ENCODE measurements at places on chromosomes 3 and 15.

DNA sequence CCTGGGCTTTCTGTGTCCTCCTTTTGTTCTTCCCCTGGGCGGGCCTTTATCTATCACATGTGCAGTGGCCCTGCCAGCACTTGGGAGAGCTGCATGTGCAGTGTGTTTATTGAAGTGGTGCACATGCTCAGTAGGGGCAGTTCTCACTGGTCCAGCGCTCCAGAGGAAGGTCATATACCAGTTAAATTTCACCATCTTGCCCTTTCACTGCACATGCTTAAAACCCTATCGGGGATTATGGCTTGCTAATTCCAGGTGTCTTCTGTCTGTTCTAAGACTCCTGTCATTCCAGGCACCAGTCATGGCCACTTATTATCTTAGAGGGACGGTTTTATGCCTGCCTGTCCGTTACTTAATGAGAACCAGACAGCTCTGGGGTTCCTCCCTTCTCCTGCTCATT is 52.2 kb downstream of the ROPN1B start:
- no peak for DNase-seq

- DNase-seq, result no peak
Observed at GRCh38 chr3:54283470-54283869, 161.1 kb downstream of the CACNA2D3 start.

DNA sequence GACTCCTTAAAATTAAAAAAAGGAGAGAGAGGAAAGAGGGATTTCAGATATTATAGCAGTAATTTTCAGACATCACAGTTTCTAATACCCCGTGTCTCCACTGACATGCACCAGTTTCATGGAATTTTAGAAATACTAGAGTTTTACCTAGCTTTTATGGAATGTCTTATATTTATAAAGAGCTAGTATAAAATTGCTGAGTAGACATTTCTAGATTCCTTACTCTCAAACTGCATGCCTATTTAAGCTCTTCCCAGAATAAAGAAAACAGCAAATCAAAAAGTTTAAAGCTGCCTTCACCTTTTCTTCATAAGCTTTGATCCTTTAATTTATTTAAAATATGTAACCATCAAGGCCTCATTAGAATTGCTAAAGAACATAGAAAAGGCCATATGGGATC is 247.4 kb upstream of the IL12A start:
- no peak for DNase-seq

DNA sequence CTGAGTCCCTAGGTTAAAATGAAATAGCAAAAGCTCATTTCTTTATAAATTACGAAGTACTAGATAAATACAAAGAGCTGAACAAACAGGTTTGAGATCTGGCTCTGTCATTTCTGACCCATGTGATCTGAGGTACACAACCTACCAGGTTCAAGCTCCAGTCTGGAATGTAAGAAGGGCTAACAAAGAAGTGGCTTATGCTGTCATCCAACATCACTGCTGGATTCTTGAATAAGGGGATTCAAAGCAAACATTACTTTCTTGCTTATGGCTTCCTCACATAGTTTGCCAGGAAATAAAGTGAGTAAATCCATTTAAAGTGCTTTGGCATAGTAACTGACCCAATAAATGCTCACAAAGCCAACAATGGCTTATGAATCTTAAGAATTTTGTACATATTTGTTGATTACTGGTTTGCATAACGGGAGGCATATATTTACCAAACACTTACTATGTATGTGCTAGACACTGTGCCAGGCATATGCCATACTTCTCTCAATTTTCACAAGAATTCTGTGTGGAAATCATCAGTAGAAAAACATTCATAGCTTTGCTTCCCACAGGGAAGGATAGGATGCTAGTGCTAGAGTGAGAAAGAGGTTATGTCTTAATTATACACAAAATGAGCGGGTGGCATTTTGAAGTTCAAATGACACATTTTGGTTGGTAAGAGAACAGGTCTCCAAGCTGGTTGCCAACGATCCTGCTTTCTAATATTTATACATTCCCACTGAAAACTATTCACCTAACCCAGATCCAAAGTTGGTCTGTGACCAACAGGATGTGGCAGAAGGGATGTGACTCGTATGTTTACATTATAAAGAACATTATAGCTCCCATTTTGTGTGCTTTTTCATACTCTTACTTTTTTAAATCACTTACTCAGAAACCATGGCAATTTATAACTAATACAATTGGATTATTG is 38.7 kb upstream of the CSPG5 start:
- DNase-seq, result peak; percentile 45

- DNase-seq, result no peak
Observed at GRCh38 chr3:192897005-192897404, 20.7 kb downstream of the MB21D2 start.

GRCh38 chr3:155572085-155572484 is 172.8 kb downstream of the PLCH1 start:
- DNase-seq, result peak; percentile 54

- no peak for DNase-seq
Observed at GRCh38 chr3:159731254-159731653, 257.4 kb upstream of the IL12A start.

- DNase-seq, result no peak
Observed at GRCh38 chr15:77406846-77407245, 13.1 kb downstream of the PEAK1 start.

- DNase-seq, result no peak
Observed at GRCh38 chr3:157247391-157247790, 87.4 kb upstream of the CCNL1 start.

DNA sequence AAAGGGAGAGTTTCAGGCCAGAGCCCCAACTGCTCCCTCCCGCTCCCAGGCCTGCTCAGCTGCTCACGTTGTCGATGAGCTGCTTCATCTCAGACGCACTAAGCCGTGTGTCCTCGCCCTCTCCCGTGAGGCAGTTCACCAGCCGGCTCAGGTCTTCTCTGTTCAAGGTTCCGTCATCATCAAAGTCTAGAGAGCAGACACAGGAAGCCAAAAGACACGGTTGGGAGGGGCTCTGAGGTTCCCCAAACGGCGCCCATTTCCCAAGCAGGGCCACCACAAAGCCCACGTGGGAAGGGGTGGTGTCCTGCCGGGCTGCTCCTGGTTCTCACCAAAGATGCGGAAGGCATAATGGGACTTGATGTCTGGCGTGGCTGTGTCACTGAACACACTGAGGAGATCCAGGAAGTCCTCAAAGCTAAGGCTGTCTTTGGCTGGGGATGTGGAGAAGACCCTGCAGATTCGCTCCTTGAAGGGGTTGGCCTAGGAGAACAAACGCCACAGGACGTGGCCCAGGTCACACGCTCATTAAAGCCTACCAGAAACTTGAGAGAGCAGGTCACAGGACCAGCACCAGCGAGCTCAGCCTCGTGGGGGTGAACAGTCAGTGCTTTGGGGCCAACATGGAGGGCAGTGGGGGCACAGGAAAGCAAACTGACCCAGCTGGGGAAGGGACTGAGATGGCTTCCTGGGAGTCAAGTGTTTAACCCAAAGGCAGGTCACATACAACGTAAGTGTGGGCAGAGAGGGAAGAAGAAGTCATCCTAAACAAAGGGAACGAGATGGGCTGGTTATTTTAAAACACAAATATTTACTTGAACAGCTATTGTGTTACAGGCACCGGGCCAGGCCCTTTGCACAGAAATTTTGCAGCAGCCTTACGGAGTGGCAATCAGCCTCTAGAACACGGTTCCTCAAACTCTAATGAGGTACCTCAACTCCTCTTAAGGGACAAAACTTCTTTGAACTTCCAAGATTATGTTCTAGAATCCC is 2.4 kb downstream of the CIB1 start:
- no peak for DNase-seq

GRCh38 chr3:109175411-109175810 is 38.9 kb downstream of the C3orf85 start:
- peak; percentile 5 for DNase-seq

GRCh38 chr15:69657626-69658025 is 205.0 kb downstream of the RPLP1 start:
- no peak for DNase-seq

DNA sequence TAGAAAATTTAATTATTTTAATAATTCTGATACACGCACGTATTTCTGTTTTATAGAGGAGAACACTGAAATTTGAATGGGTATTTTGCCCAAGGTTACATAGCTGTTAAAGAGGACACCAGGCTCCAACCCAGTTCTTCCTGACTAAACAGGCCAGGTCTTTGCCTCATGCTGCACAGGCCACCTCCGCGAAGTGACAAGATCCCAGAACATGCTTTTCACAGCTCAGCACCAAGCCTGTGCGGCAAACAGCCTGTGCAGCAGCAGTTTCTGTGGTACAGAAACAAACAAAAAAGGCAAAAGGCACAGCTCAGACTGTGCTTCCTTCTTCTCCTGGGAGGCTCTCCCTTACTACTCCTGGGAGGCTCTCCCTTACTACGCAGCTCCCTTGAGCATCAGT is 6.5 kb downstream of the FOXL2 start:
- DNase-seq, result no peak

DNA sequence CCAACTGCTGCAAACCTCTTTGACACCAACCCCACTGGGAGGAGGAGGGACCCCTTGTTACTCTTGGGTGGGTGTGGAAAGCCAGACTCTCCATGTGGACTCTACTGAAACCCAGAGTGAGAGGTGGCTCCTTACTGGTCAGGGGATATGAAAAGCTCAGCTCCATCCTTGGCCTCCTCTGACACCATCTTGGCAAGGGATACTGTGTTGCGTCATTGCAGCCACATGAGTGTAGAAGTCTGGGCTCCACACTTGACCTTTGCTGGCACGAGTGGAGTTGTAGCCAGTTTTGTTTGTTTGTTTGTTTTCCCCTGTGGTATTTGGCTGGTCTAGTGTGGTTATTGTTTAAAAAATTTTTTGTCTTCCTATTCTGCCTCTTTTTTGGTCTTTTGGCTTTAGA is 289.1 kb downstream of the GAP43 start:
- DNase-seq, result peak; percentile 2

GRCh38 chr3:159892801-159893200 is 95.8 kb upstream of the IL12A start:
- DNase-seq, result no peak

DNA sequence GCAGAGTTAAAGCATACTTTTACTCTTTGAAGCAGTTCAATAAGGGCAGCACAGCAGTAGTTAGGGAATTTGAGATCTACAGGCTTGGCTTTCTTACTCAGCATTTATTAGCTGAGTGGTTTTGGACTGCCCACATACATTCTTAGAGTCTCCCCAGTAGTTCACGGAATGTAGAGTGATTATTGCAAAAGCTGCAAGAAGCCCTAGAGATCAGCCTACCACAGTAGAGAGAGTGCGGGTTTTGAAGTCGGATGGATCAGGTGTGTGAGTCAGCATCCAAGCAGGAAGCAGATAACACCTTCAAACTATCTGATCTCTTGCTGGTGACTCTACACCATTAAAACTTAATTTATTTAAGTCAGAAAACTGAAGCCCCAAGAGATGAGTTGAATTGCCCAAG is 171.9 kb downstream of the SYNPR start:
- DNase-seq, result peak; percentile 25

DNA sequence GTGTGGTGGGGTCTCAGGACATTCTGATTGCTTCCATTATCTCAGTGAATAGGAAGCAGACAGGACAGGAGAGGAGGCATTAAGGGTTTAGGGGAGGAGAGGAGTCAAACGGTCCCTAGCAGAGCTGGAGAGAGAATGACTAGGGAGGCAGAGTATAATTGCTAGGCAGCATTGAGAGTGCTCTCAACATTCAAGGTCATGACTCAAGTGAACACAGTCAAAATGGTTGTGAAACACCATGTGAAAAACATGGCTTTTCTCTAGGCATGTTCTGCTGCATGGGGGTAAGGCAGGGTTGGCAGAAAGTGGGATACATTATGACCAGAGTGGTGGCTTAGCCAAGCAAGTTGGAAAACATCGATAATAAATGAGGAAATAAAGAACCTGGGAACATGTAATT is 19.5 kb upstream of the HRH1 start:
- DNase-seq, result peak; percentile 18

- DNase-seq, result no peak
Observed at GRCh38 chr3:43218921-43219320, 67.4 kb upstream of the SNRK start.

- DNase-seq, result no peak
Observed at GRCh38 chr15:59642351-59642750, 15.0 kb downstream of the GTF2A2 start.

- peak; percentile 80 for DNase-seq
Observed at GRCh38 chr3:43894176-43895049, 203.7 kb downstream of the ABHD5 start.

- peak; percentile 73 for DNase-seq
Observed at GRCh38 chr3:194574639-194575483, 58.4 kb downstream of the TMEM44 start.

- no peak for DNase-seq
Observed at GRCh38 chr3:37943126-37943525, 47.5 kb upstream of the VILL start.

DNA sequence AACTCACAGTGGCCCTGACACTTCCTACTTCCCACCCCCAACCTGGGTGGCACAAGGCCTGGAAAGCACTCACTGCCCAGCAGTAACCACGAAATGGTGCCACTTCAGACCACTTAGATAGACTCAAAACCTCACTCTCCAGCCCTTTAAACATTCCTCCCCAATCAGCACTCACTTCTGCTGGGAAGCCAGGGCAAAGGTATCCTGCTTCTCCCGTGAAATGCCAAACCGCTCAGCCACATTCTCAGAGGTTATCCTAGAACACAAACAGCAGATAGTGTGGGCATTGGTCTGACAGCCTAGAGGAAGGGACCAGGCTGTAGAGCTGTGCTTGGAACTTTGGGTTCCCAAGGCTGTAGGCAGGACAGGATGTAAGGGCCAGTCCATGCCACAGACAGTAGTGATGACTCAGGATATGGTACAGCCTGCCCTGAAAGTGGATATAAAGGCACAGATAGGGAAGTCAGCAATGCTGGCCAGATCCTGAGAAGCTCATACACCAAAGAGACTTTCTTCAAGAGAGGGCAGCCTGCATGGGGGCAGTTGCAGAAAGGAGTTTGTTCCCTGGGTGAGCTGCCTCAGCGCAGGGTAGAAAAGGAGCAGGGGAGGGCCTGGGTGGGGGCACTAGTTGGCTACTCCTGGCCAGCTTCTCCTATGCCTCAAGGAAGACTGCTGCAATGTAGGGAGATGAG is 9.2 kb downstream of the ACAA1 start:
- DNase-seq, result no peak

- DNase-seq, result peak; percentile 56
Observed at GRCh38 chr3:65545429-65545828, 493.3 kb downstream of the MAGI1 start.

DNA sequence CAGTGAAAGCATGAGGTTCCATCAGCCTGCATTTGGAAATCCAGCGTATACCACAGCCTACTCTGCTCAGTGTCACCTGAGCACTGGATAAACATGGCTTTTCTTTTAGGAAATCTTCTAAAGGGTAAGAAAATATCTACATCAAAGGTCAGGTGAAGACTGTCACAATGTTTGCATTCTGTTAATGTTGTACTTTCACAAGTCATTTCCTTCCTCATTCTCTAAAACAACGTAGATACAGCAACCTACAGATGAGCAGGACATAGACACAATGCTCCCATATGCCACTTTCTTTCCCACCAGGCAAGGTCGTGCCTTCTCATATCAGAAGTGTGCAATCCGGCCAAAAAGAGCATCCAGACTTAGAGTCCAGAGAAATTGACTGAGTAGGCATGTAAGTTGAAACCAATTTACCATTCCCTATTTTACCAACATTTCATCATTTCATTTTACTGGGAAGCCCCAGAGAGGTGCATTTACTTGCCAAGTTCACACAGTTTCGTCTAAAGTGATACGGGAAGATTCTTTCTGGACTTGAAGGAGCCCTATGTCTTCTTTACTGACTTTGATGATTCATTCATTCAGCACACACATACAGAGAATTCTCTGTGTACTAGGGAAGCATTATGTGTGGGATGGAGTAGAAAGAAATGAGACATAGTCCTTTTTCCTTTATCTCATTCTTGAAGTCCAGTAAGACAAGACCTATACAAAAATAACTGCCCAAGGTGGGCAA is 30.6 kb upstream of the LPP start:
- peak; percentile 33 for DNase-seq
